ENCODE measurements at places on chromosomes 16 and 17. TPM values are rescaled to one million over a fixed set of nuclear protein-coding genes. Genes with fewer than 3 reads are reported as not detected.

The RAP1GAP2 gene
- 15.0 TPM for total RNA-seq

The SCNN1B gene
- 5.8 TPM for total RNA-seq

The HSPB9 gene
- not detected for total RNA-seq

The CDH8 gene
- total RNA-seq: 2.6 TPM

The DDX28 gene
- 10.9 TPM for total RNA-seq

The CCL8 gene
- total RNA-seq: not detected

The SOST gene
- total RNA-seq: not detected

The HOXB5 gene
- not detected for total RNA-seq

The CCL17 gene
- not detected for total RNA-seq

The CCT6B gene
- 0.51 TPM for total RNA-seq

The CD7 gene
- not detected for total RNA-seq

Data from bronchial epithelial cell (primary cell).